ENCODE measurements at places on chromosomes 16 and 17.

DNA sequence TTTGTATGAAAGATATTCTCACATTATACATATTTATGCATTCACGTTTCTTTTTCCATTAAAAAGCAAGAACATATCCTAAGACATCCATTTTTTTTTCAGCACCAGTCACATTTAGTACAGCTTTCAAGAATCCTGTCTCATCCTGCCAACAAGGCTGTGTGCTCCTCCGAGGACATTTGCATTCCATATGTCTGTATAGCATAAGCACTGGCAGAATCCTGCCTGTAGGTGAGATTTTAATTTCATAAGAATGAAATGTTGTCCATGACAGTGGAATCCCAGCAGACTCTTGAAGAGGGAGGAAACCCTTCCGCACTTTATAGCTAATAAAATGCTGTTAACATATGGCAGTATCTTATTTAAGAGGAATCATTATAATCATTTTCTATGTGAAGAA is 2.9 kb upstream of the PMP22 start:
- no peak for DNase-seq

DNA sequence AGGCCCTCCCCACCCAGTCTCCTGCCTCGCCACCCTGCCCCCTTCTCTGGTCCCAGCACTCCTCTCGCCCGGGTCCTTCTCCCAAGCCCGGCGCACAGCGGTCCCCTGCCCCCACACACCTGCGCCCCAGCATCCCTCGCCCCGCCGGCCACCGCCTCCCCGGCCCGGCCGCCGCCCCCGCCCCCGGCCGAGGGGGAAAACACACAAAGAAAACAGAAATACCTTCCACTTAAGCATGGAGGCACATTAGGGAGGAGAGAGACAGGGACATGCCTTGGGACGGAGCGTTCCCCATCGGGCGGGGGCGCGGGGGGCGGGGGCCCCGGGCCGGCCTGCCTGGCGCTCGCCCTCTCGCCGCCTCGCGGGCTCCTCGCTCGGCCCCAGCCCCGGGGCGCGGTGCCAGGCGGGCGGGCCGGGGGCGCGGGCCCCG is 326 bp downstream of the SRCIN1 start:
- DNase-seq, result no peak

DNA sequence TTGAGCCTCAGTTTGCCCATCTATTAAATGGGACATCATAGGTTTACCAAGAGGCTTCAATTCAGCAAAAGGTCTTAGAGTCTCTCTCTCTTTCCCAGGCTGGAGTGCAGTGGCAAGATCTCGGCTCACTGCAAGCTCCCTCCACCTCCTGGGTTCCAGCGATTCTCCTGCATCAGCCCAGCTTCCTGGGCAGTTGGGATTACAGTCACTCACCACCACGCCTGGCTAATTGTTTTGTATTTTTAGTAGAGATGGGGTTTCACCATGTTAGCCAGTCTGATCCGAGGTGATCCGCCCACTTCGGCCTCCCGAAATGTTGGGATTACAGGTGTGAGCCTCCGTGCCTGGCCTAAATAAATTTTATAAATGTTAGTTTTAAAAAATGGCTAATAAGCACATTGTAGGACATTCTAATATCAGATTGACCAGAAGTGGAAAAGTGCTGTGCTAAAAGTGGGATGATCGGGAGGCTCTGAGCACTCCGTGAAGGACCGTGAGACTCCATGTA is 1.0 kb upstream of the NLRP1 start:
- DNase-seq, result no peak

DNA sequence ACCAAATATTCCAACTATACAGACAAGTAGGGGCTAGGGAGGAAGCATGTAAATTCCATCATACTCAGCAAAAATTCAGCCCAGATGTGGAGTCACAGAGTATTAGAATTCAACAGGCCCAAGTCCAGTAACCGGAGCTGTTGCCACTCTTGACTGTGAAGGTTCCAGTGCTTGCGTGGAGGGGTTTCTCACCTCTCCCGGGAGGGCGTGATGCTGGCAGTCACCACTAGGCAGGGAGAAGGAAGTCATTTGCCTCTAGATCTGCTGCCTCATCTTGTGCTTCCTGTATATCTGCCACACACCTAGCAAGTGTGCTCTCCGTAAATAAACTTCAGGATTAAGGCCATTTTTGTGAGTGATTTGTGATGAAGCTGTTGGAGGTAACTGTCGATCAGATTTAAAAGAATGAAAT is 1.0 kb upstream of the CKLF start:
- DNase-seq, result no peak

GRCh38 chr17:41835214-41835799 is 725 bp downstream of the NT5C3B start:
- DNase-seq, result no peak

DNA sequence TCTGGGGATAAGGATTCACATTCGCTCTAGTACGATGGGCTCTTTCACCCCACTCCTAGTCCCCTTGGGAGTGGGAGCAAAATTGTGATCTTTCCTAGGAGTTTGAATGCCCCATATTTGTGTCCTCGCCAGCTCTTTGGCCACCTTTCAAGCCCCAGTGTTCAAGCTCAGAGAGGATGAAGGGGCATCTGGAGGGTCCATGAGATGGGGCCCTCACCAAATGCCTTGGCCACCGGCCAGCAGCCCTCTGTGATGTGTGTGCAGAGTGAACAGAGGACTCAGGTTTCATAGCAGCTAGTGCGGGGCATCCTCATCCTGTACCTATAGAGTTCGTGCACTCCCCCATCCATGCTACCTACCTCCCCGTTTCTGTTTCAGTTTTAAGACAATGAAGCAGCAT is 140.6 kb downstream of the RAB11FIP4 start:
- DNase-seq, result no peak

- no peak for DNase-seq
Observed at GRCh38 chr17:55587608-55588139, 76.4 kb upstream of the SMIM36 start.

GRCh38 chr17:34487626-34488025 is 91.8 kb upstream of the TMEM132E start:
- DNase-seq, result no peak

- DNase-seq, result no peak
Observed at GRCh38 chr16:24526701-24527495, 12.5 kb upstream of the RBBP6 start.

DNA sequence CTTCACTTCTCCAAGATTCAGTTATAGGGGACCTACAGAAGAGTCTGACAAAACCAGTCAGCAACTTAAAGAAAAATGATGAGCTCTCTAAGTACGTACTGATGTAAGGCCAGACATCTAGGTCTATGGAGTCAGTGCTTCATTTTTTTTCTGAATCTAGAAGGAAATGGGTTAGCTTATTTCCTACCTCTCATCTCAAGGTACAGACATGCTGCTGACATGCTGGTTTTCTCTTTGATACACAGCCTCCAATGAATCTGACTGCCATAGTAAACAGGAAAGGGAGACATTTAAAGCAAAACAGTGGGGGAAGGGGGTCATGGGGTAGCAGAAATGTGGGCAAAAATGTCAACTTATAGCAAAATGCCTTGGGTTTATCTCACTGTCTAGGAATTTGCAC is 16.4 kb downstream of the CDR2 start:
- DNase-seq, result no peak

GRCh38 chr17:8162233-8162996 is at the start of gene VAMP2:
TSS of gene VAMP2 (minus strand) at chr17:8162948. CDS start at chr17:8162879, 69 bp downstream.
- DNase-seq, result no peak

GRCh38 chr16:57405097-57405496 is 530 bp downstream of the CCL17 start:
- DNase-seq, result no peak

DNA sequence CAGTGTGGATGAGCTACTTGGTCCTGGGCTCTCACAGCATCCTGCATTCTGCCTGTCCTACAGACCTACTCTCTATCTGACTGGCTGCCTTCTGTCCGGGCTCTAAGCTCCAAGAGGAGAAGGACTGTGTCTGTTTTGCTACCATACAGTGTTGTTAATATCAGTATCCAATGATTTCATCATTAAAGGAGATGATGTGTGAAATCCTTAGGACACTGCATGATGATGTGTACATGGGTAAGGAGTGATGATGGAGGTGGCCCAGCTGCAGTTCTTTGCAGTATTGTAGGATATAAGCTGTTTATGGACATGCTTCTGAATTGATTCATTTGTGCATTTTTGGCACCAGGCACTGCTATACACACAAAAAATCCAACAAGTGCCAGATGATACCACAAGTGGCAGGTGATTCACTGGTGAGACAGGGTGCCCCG is 536.9 kb upstream of the CDH11 start:
- no peak for DNase-seq

DNA sequence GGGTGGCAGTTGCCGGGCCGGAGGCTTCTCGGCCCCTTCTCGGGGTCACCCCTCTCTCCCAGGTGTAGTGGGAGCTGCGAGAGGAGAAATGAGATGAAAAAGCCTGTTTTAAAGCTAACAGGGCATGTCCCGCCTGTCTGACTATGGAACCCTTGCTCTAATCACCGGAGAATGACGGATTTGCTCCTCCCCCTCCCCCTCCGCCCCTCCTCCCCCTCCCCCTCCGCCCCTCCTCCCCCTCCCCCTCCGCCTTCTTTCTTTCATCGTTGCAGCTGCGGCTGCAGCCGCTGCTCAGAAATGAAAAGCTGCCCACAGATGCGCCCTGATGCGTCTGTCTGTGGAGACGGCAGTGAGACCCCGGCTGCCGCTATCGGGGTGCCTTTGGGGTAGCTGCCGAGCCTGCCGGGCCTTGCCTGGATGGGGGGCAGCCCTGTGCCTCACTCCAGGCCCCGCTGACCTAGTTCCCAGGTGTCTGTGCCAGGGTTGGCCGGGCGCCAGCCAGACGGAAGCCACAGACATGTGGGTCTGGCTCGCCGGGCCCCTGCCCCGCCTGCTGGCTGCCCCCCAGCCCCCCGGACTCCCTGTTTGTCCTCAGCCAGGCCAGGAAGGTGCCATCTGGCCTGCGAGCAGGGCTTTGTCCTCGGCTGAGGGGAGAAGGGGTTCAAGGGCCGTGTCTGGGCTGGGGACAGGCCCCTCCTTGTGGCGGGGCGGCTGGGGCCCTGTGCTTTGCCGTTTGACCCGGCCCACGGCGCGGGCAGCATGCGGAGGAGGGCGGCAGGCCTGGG is 37.7 kb downstream of the GINS2 start:
- DNase-seq, result no peak

- DNase-seq, result no peak
Observed at GRCh38 chr16:71623597-71623996, 2.4 kb upstream of the MARVELD3 start.

GRCh38 chr16:75099075-75099667 is 17.4 kb downstream of the LDHD start:
- DNase-seq, result no peak

- DNase-seq, result no peak
Observed at GRCh38 chr17:27651411-27652345, 20.7 kb downstream of the LGALS9 start.

GRCh38 chr16:56357241-56357764 is 68.0 kb downstream of the AMFR start:
- DNase-seq, result no peak

DNA sequence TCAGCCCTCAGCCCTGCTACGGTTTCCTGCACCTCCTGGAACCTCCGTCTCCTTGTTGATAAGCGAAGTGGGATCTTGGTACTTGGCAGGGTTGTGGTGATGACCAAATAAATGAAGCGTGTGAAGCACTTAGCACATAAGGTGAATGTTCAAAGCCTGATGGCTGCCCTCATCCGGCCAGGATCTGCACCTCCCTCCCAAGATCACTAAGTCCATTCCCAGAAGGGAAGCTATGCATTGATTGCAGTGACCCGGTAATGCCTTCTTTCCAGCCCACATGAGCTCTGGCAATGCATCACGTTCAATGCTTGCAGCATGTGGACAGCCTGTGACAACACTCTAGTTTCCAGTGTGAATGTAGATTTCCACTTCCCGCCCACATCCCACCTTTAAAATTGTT is 24.9 kb upstream of the RHOT1 start:
- no peak for DNase-seq

GRCh38 chr16:56944954-56945839 is 13.3 kb downstream of the HERPUD1 start:
- no peak for DNase-seq

- DNase-seq, result no peak
Observed at GRCh38 chr17:55813944-55814343, 63.1 kb downstream of the PCTP start.

- DNase-seq, result no peak
Observed at GRCh38 chr16:67404740-67405226, 11.5 kb upstream of the TPPP3 start.

- no peak for DNase-seq
Observed at GRCh38 chr16:20107083-20107482, 33.4 kb upstream of the GPR139 start.

GRCh38 chr17:74150428-74151025 is 53.0 kb upstream of the RPL38 start:
- no peak for DNase-seq

DNA sequence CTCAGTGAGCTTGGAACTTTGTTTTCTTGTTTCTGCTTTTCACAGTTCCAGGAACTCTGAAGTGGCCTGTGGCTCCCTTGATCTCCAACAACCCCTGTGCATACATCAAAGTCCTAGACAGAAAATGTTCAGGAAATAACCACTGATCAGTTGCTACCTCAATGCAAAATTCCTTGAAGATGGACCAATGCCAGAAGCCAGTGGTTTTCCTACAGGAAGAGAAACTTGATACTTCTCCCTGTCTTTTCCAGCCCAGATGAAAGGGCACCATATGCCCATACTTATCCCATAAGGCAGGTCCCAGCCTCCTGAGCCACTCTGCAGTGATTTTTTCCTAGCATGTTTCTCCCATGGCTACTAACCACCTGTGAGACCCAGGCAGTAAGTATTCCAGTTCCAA is 12.3 kb upstream of the CDRT4 start:
- DNase-seq, result no peak
